ENCODE measurements at places on chromosomes 6 and 20.

- no peak for DNase-seq
Measured at GRCh38 chr6:108116546-108117426, 42.2 kb upstream of the OSTM1 start.

GRCh38 chr6:148269386-148269785 lies 73.3 kb upstream of the SASH1 start:
- no peak for DNase-seq

DNA sequence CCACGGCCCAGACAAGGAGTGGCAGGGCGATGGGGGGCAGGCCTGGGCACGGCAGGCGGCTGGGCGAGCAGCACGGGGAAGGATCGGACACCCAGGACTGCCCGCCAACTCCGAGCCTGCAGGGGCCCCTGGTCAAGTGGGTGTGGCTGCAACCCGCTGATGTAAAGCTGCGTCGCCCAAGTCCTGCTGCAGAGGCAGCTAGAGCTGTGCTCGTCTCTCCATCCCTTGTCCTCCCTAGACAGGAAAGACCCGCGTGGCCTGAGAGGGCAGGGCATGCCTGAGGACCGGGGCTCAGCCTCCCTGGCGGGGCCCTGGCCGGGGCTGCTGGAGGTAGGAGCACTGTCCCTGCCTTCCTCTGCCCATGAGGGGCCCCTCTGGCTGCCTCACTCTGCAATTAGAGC lies 281.2 kb downstream of the CDH4 start:
- no peak for DNase-seq

DNA sequence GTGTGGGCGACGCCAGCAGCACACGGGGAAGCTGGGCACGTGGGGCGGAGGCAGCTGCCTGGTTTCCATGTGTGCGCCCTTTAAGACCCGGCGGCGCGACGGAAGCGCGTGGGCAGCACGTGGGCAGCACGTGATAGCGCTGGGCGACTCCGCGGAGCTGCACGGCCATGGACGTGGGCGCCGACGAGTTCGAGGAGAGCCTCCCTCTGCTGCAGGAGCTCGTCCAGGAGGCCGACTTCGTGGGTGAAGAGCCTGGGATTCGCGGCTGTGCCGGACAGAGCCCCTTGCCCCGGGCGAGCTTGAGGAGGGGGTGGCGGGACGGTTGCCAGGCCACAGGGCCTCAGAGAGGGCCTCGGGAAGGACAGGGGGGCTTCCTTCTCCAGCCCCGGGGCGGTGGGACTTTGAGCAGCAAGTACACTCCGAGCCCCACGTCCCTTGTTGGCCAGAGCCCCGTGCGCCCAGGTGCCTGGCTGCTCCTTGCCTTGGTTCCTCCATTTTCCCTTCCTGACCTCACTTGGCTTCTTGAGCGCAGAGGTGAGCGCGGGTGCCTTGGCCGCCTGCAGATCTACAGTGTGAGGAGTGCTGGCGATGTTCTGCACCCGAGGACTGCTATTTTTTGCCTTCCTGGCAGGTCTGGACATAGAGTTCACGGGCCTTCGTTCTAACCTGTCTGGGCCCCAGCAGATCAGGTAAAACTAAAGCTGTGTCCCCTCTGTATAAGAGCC lies at the start of gene PNLDC1:
TSS of gene PNLDC1 (plus strand) at position 136 of the 725 bp plus-strand sequence. CDS start at position 168, 32 bp downstream.
- no peak for DNase-seq

DNA sequence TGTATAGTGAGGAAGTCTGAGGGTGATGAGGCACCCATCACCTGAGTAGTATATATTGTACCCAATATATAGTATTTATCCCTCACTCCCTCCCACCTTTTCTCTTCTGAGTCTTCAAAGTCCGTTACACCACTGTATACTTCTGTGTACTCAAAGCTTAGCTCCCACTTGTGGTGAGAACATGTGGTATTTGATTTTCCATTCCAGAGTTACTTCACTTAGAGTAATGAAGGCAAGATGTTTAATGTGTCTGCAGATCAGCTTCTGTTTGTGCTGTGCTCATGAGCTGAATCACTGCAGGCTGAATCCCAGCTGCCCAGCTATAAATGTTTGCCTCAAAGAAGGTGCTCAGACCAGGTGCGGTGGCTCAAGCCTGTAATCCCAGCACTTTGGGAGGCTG lies 139.3 kb upstream of the FOXA2 start:
- no peak for DNase-seq

GRCh38 chr20:24985802-24986201 lies 6.7 kb downstream of the APMAP start:
- DNase-seq, result no peak

GRCh38 chr6:40165036-40165709 lies 230.9 kb upstream of the MOCS1 start:
- no peak for DNase-seq

GRCh38 chr20:2228926-2229325 lies 66.9 kb upstream of the TGM3 start:
- DNase-seq, result no peak

DNA sequence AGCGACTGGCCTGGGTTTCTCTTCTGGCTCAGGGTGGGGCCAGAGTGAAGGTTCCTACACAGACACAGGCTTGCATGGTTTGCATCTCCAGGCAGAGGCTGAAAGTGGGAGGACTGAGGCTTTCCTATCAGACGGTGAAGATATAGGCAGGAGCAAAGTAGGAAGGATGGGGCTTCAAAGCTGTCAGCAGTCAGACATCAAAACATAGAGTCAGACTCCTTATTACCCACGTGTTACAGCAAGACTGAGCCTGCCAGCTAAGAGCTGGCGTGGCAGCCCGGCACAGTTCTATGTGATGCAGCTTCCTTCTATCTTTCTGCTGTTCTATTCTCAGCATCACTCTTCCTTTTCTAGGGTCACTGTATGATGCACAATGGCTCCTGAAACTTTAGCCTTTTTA lies 445.1 kb downstream of the DOK5 start:
- DNase-seq, result no peak

DNA sequence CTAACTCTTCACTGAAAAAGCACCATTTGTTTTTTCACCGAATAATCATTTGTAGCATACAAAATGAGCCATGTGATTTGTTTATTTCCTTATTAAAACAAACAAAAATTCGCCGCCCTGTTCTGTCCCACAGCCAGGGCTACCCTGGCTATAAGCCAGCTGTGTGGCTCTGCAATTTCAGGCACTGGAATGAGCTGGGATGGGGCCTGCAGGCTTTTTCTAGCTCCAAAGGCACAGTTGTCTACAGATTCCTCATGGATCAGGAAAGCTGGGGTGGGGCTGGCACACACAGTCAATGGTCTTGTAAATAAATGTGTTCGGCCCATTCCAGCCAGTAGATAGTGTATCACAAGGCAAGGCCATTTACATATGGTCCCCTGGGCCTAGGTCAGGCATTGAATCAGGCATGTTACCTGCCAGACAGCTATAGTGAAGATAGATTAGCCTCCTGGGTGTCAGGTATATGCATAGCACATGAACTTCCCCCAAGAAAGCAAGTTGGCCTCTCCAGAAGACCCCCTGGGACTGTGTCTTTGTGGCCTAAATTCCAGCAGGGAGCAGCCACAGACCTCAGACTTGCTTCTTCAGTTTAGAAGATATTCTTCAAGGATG lies 608.9 kb downstream of the MAFB start:
- DNase-seq, result no peak

GRCh38 chr6:89887452-89888137 lies 6.7 kb upstream of the GJA10 start:
- no peak for DNase-seq

GRCh38 chr6:16130932-16131387 lies 2.1 kb downstream of the MYLIP start:
- DNase-seq, result no peak

DNA sequence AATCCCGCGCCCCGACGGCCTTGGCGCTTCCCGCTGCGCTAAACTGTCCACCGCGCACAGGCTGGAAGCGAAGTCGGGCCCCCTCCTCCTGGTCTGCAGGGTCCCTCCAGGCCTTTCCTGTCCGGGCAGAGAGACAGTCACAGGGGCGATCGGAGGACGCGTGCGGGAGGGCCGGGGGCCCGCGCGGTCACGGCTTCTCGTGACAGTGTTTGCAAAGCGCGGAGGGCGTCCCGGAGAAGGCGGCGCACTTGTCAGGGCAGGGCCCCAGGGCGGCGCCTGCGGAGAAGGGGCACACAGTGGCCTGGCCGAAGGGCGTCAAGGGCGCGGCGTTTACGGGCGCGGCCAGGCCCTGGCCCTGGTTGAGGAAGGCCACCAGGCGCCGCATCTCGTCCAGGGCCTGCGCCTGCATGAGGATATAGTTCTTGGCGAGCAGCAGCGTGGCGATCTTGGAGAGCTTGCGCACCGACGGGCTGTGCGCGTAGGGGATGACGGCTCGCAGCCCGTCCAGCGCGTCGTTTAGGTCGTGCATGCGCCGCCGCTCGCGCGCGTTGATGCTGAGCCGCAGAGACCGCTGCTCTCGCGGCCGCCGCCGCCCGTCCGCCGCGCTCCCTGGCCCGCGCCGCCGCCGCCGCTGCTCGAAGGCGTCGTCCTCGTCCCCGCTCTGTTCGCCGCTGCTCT lies 763 bp downstream of the BHLHE23 start:
- no peak for DNase-seq
